ENCODE measurements at places on chromosomes 13 and 19.

DNA sequence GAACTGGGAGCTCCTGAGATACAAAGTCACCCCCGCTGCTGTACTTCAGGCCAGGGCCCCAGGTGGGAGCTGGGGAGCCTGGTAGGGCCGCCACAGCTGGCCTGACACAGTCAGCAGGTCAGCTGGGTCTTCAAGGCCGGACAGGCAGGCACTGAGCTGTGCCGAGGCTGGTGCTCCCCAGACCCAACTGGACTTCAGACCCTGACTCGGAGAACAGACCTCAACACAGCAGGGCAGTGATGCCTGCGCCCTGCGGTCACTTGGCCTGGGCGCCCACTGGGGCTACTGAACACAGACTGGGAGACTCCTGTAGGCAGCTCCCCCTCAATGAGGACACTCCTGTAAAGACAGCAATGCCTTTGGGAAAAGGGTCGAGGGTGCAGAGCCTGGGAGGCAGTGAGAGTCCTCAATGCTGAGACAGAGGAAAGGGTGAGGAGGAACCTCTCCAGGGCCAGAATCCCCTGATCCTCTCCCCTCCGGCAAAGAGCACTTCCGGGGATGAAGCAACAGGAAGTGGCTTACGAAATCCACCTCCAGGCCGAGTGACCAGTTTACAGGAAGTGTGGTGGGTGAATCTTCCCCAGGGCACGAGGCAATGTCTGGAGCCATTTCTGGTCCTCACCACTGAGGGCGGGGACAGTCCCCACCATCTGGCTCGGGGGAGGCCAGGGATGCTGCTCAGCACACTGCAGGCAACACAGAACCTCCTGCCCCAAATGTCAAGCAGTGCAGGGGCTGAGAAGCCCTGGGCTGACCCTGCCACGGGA, 40.8 kb upstream of the ISYNA1 start:
- peak; percentile 33 for DNase-seq

GRCh38 chr19:1587872-1588271, 4.8 kb downstream of the MBD3 start:
- no peak for DNase-seq

DNA sequence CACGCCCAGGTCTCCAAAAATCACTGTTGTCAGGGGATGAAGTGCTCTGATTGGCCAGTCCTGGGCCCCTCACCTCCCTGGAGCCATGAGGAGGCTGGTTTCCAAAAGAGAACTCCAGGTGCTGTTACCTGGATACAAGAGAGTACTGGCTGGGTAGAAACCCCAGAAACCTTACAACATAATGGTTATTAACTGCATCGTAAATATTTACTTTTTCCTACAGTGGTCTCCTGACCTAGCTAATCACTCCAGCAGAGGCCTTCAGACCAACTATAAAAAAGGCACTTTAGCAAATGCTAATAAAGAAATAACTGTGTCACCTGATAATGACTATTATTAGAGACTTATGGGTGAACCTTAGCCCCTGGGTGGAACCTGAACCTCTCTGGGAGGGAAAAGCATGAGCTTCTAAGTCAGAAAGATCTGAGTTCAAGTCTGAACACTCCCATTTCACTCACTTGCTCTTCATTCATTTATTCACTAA, 1.5 kb upstream of the IGSF23 start:
- no peak for DNase-seq

DNA sequence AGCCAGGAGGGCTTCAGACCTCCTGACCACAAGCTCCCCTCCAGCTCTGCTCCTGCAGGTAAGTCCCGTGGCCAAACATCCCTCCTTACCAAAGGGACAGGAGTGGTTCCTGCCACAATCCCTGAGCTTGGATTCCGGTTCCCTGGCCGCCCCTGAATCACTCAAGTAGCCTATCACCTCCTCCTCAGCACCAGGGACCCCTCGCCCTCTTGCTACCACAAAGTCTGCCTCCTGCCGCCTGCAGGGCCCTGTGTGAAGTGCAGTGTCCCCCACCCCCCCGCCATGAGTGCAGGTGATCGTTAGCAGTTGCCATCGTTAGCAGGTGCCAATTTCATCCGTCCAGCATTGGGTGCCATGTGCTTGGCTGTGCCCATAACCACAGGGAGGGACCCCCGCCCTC, 40.8 kb upstream of the RANBP3 start:
- no peak for DNase-seq

DNA sequence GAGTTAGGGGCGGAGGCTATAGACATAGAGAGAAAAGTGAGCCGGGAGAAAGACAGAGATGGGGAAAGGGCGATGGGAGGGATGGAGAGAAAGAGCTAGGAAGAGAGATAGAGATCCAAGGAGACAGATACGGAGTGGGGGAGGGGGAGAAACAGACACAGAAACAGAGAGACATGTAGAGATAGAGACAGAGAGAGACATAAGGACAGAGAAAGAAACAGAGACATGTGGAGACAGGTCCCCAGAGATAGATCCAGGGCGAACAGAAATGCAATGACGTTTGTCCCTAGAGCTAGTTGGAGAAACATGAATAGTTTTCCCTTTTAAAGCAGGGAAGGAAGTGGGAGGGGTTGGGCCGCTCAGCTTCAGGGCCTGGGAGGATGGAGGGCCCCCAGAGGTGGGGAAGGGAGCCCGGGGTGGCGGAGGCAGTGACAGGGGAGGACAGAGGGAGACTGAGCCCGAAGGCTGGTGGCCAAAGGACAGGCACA, 4.6 kb downstream of the PPP1R14A start:
- no peak for DNase-seq

GRCh38 chr13:98879127-98879520, 98.7 kb downstream of the DOCK9 start:
- no peak for DNase-seq

DNA sequence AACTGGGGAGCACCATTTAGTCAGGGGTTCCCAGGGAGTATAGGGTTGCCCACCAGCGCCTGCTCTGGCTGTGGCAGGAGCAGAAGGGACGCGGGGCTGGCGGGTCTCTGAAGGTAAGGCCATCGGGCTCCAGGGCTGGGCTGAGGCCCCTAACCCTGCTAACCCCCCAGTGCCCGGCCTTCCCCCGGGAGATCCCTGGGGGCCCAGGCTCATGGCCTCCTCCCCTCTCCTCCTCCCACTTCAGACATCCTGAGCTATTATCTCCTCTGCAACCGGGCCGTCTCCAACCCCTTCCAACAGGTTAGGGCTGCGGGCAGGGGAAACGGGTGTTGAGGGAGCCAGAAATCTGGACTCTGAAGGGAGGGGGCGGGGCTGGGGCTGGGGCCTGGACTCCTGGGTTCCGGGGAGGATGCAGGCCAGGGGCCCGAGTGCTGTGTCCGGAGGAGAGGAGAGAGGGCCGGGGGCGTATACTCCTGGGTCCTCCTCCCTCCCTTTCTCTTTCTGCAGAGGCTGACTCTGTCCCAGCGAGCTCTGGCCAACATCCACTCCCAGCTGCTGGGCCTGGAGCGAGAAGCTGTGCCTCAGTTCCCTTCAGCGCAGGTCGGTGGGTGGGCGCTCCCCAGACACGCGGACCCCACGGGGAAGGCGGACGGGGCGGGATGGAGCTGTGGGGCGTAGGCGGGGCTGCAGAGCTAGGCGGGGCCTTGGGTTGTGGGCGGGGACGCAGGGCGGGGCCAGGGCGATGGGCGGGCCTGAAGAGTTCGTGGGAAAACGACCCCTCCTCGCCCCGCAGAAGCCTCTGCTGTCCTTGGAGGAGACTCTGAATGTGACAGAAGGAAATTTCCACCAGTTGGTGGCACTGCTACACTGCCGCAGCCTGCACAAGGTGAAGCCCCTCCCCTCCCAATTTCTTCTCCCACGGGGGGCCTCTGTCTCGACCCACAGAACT, 15.3 kb downstream of the TTYH1 start:
- DNase-seq = peak; percentile 49

- DNase-seq = no peak
These were observed 343.9 kb downstream of the TBC1D4 start for GRCh38 chr13:75137911-75138571.

GRCh38 chr19:28598861-28599260, 614.1 kb downstream of the UQCRFS1 start:
- DNase-seq = no peak

GRCh38 chr13:31072041-31072440, 89.7 kb downstream of the HSPH1 start:
- DNase-seq = no peak

Data from activated CD4-positive, alpha-beta T cell treated with anti-CD3 and anti-CD28 coated beads, Interleukin-2, amount 50 U/mL, for 1 hour (primary cell).